Stimulated activated CD4-positive, alpha-beta T cell treated with anti-CD3 and anti-CD28 coated beads, Interleukin-2, amount 100 ng/mL, for 48 hours (primary cell): ENCODE measurements at places on chromosomes 1 and 21.

GRCh38 chr21:32991361-32991760 is 34.4 kb upstream of the OLIG2 start:
- DNase-seq = no peak

- no peak for DNase-seq
Observed at GRCh38 chr1:160211046-160211790, 6.0 kb downstream of the PEA15 start.

GRCh38 chr1:101299141-101299540 is 62.3 kb downstream of the S1PR1 start:
- no peak for DNase-seq

- DNase-seq = no peak
Observed at GRCh38 chr21:26958788-26959187, 8.1 kb downstream of the ADAMTS5 start.

DNA sequence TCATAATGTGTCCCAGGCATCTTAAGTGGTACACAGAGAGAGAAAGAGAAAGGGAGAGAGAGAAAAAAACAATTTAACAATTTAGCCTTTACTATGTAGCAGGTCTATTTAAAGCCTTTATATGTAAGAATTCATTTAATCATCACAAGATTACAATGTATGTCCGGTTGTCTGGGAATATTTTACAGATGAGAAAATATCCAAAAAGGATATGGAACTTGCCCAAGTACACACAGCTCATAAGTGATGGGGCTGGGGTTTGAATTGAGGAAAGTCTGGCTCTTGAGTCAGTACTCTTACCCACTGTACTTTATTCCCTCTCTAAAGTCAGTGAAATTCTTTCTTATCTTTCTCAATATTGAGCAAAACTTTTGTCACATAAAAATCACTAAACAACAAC is 104.6 kb downstream of the LYPLAL1 start:
- no peak for DNase-seq
